Daoy (cell line): ENCODE measurements at places on chromosomes 1 and 21.
A peak's percentile ranks its signal among the peaks of the same experiment; 100 is the strongest.

GRCh38 chr1:234874291-234875288, 254.0 kb downstream of the TOMM20 start:
- DNase-seq, result peak; percentile 45

GRCh38 chr1:210291786-210292230, 36.9 kb upstream of the HHAT start:
- peak; percentile 11 for DNase-seq

DNA sequence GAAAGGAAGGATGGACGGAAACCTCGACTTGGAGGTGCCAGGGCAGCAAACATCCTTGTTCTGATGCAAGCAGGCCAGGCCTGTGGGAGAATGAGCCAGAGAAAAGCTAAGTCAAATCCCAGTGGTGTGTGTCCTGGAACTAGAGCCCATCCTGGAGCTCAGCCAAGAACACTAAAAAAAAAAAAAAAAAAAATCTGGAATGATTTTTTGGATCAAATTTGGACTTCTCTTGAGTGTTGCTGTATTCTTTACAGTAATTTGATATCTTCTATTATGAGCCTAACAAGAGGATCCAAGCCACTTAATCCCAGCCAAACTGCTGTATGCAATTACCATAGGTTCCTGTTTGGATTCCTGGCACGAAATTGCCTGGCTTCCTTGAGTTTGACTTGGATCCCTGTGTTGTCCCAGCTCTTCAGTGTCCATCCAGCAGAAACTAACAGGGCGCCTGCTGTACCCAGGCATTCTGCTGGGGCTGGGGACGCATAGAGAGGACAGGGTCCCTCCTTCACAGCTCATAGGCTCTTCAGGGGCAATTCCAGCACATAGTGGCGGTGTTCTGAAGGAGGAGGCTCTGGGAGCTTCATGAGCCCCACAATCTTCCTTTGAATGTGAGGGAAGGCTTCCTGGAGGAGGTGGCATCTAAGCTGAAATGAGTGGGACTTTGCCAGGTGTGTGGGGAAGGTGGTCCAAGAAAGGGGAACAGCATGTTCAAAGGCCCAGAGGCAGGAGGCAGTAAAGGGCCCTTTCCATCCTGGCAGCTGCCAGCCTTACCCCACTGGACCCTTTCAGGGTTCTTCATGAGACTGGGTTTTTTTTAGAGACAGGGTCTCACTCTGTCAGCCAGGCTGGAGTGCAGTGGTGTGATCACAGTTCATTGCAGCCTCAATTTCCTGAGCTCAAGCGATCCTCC, 24.7 kb downstream of the EPHX1 start:
- DNase-seq, result no peak

DNA sequence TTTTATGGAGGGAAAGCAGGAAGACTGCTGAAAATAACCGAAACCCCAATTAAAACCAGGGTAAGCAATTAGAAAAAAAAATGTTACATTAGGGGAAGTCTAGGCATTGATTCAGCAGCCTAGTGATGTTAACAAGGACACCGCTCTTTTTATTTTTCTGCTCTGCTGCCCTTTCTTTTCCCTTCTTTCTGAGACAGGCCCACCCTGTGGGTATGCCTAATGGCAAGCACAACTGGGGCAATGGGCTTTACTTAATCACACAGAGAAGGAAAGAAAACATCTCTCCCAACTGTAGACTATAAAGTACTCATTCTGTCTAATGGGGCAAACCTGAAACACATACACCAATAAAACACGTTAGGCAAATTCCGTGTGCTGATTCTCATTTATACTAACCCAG, 69.6 kb downstream of the GBP6 start:
- no peak for DNase-seq

DNA sequence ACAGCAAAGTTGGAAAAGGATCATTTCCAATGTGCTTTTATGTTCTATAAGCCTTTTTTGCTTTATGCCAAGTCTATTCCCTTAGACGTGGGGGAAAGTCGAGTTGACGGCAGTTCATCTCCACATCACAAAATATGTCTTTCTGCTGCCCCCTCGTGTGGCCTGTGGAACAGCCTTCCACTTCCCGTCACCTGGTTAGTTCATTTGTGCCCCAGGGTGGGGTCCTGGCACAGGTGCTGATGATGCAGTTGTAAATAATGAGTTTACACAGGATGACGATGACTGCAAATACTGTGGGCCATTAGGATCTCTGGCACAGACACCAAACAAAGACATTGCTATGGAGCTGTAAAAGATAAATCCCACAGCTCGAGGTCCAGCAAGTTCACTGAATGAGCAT, 10.0 kb upstream of the OTUD3 start:
- DNase-seq, result peak; percentile 55

- DNase-seq, result no peak
Observed at GRCh38 chr21:45454060-45454925, 49.3 kb downstream of the COL18A1 start.

DNA sequence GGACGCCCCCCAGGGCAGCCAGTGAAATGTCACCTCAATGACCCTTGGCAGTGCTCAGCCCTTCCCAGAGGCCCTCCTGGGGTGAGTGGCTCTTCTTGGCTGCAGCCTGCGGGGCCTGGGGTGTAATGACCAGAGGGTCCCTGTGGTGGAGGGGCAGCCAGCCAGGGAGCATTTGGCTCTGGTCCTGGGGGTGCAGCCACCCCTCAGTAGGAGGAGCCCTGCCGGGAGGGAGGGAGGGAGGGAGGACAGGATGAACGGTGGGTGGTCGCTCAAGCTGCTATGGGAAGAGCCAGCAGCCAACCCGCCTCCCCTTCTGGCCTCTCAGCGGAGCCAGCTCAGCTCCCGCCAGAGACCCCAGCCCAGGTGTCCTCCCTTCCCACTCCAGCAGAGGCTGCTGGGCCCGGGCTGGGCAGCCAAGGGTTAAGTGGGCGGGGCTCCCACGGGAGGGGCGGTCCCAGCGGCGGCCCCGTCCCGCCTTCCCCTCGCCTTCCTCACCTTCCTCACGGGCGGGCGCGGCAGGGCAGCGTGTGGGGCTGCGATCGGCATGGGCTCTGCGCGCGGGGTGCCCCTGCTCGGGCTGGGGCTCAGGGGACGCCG, 9.0 kb upstream of the PLCH2 start:
- DNase-seq, result peak; percentile 43

DNA sequence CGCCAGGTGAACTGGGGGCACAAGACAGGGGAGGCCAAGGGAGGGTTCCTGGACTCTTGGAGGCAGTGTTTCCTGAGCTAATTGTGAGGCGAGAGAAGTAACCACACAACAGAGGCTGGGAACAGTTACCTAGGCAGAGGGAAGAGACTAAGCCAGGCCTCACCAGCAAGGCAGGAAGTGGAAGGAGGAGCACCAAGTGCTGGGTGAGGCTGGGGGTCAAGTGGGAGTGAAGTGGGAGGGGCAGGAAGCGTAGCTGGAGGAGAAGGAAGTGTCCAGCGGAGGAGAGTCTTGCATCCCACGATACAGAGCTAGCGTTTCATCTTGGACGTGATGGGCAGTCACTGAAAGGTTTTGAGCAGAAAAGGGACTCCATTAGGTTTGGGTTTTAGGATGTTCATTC, 48.3 kb upstream of the CAPZB start:
- DNase-seq, result peak; percentile 20

- no peak for DNase-seq
Observed at GRCh38 chr1:221166559-221167318, 287.5 kb downstream of the HLX start.

GRCh38 chr1:6967431-6968111, 182.3 kb downstream of the CAMTA1 start:
- peak; percentile 78 for DNase-seq
